Suprapubic skin (tissue), 4 donors: ENCODE measurements at places on chromosomes 2 and 18. TPM values are rescaled to one million over a fixed set of nuclear protein-coding genes. Genes with fewer than 3 reads are reported as not detected.

DNA sequence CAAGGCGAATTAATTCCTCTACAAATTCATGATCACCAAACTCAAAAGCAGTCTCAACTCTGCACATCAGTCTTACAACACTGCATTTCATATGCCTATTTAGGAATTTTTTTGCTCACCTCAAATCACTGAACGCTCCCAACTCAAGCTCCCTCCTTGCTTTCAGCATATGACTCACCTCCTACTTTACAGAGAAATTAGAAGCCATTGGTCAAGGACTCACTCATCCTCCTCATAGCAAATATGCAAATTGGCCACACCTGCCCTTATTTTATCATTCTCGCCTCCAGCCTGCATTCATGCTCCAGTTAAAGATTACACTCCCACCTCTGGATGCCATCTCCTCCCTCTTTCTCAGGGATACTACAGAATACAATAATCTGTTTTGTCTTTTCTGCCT is 148.8 kb downstream of the MBD2 start:
- DNase-seq: no peak

DNA sequence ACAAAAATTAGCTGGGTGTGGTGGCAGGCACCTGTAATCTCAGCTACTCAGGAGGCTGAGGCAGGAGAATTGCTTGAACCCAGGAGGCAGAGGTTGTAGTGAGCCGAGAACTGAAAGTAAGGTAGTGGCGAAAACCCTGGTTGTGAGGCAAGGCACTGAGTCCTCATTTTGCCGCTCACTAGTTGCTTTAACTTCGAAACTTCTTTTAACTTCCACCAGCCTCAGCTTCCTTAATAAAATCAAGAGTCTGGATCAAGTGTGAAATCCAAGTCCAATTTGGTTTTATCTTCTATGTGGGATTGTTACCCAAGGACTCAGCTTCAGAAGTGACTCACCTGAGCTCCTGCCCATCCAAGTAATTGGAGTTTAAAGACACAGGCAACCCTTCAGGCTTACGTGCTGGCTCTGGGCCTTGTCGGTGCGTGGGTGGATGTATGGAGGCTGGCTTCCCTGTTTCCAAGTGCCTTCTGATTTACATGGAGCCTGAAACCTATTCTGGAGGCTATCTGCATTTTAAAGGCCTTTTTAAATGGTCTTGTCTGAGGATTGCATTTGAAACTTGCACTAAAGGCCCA is 374.2 kb upstream of the ID2 start:
- DNase-seq: no peak

- no peak for DNase-seq
These were observed 5.6 kb upstream of the WDFY1 start for GRCh38 chr2:223950448-223951347.

The TXNDC2 gene
- total RNA-seq: not detected

The PLB1 gene
- 9.2 TPM for total RNA-seq

DNA sequence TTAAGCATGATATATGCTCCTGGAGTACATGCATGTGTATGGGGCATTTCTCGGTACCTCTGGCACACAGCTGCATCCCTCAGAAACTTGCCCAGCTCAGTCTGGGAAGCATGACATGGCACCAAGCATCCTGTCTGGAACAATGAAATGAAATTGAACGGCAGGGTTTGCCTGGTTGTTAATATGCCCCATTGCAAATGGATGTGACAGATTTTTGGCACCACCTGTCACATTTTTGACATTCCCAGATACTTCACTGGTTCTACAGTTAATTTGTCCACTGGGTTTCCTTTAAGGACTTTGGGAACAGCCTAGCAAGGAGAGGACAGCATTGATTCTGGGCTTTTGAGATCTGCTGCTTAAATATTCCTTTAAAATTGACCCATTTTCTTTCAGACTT is 305.8 kb downstream of the TSN start:
- no peak for DNase-seq

- DNase-seq: no peak
These were observed 65.9 kb downstream of the EIF5B start for GRCh38 chr2:99403084-99403483.

DNA sequence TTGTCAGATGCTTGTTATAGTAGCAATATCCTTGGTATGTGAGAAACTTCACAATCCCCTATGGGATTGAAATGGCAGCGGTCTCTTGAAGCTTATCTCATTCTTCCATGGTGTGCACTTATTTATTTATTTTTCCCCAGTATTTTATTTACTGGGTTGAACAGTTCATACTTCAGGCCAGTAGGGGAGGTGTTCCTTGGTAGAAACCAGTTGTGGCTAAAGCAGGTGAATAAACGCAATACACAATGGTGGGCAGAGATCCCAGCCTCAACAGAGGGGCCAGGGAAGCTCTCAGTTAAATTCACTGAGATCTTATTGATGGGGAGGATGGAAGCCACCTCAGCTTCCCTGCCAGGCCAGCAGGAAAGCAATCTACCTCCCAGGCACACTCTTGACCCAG is 93.7 kb upstream of the SRD5A2 start:
- DNase-seq: no peak

The IGFBP2 gene
- total RNA-seq: 7.5 TPM
